Activated CD4-positive, CD25-positive, alpha-beta regulatory T cell (primary cell): ENCODE measurements at places on chromosomes 12 and 14.

DNA sequence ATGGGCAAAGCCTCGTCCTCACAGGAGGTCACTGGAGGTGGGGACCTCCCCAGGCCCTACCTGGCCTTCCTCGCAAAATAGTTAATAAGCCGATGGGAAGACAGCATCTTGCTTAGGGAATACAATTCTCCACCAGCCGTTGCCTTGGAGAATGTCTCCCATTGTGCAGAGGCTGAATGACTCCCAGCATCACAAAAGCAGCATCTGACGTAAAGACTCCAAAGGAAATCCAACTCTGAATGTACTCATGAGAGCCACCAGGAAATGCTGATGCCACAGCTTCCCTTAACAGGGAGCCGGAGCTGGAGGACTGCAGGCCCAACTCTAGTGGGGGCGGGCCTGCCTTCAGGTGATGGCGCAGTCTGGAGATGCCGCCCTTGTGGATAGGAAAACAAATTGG, 15.5 kb downstream of the CCDC63 start:
- no peak for DNase-seq

- DNase-seq, result no peak
These were observed 489.6 kb upstream of the GARIN6 start for GRCh38 chr12:99157946-99158345.

- no peak for DNase-seq
These were observed 39.3 kb upstream of the ACSM4 start for GRCh38 chr12:7264538-7264937.

DNA sequence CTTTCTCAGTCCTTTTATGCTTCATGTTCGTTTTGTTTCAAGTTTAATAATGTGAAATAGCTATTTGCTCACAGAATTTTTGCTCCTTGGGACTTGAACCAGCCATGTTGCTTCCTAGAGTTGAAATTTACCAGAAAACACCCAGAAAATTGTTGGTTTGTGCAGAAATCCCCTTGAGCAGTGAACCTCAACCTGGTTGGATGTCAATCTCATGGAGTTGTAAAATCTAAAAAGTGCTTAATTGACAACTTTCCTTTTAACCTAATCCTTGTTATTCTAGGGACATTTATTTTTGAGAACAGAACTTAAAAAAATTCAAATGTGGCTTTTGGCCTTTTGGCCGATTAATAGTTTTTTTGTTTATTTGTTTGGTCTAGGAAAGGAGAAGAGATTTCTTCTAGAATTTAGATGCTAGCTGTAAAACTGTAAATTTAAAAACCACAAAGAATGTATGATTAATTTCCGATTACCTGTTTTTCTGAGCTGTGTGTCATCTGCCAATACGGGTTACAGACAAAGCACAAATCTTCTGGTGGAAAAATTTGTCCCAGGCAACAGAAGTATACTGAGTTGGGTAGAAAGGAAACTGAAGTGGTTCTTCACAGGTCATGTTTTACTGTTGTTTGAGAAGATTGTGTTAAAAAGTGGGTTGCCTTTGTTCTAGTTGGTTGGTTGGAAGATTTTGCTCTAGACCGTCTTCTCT, 154.4 kb downstream of the FUT8 start:
- no peak for DNase-seq

- no peak for DNase-seq
These were observed 19.1 kb downstream of the PLBD1 start for GRCh38 chr12:14548609-14549008.
